ENCODE measurements at places on chromosomes 5 and 9.

GRCh38 chr5:138662599-138662998 lies 87.4 kb upstream of the HSPA9 start:
- peak; percentile 42 for DNase-seq

- no peak for DNase-seq
Measured at GRCh38 chr5:5983261-5983980, 394.9 kb downstream of the MED10 start.

DNA sequence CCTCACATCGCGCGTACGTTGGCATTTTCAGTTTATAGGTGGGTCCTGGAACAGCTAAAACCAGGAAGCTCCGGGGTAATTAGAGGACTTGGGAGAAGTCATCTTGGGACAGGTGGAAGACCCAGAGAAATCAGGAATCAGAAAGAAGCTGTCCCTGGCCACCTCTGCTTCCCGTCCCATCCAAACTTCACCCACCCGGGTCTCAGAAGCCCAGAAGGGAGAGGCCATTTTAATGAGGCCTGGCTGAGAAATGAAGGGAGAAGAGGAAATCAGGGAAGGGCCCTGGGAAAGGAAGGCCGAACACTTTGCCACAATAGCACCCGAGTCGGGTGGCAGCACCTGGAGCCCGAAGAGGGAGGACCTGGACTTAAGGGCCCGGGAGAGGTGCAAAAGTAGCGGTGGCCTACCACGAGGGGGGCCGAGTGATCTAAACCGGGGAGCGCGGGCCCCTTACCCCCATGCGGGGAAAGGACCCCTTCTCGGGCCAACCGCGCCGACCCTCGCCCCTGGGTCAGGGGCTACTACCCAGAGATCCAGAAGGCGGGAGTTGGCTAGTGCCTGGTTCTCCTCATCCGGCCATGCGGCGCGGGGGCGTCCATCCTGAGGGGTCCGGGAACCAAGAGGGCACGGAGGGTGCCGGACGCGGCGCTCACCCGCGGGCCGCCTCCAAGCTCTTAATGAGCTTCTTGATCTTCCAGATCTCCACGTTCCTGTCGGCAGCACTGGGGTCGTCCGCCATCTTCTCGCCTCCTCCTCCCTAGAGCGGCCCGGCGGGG lies 668 bp downstream of the ETF1 start:
- DNase-seq: no peak

DNA sequence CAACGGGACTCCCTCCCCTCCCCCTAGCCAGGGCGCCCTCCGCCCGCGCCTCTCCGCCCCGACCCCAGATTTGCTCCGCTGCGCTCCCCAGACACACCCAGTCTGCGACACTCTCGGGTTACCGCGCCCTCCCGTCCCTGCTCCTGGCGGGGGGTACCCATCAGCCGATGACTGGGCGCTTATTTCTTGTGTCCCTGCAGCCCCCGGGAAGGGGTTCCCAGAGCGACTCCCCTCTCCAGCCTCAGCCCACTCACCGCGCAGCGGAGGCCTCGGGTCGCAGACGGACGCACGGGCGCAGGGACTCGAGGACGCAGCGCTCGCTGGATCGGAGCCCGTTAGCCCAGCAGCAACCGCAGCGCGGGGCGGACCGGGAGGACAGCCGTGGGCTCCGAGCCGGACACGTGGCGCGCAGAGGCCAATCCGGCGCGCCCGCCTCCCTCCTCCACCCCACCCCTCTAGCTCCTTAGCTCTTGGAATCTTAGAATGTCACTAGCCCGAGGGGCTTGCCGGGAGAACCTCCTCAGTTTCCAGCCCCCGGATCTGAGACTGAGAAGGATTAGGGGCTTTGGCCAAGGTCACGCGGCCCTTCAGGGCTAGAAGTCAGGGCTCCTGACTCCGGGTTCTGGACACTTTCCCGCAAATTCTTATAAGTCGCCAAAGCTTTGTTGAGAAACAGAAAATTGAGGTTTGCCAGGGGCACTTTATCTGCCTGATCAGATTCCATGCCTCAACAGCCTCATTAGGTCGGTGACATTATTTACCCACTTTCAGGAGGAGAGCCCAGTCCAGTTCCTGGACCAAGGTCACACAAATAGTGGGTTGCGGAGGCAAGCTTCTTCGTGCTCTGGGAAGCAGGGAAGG lies at the start of gene ANXA6:
Gene ANXA6, minus strand, starts transcription at position 354 of the 861 bp plus-strand sequence. CDS start 9,878 bp downstream, outside the sequence.
- peak; percentile 80 for DNase-seq

DNA sequence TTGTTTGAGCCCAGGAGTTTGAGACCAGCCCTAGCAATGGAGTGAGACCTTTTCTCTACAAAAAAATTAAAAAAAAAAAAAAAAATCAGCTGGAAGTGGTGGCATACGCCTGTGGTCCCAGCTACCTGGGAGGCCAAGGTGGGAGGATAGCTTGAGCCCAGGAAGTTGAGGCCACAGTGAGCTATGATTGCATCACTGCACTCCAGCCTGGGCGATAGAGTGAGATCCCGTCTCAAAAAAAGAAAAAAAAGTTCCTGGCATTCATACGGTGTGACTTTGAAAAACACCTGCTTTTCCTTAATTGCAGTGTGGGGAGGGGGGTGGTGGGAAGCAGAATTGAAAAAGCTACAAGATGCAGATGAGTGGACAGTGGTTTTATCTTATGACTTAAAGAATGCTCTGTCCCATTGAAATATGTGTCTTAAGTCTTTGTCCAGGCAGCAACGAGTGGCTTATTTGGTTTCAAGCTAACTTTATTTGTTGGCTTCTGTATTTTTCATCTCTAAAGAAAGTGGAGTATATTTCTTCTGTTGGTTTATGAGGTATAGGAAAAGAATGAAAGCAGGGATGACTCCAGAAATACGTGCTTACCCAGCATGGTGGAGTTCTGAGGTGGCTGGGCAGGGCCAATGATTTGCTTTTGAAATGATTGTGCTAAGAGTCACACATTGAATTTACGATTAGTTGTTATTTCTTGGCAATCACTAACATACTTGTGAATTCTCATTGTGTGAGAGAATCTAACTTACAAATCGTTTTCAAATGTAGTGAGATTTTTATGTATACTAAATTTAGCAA lies 27.8 kb downstream of the ROPN1L start:
- no peak for DNase-seq

- DNase-seq: no peak
Measured at GRCh38 chr9:82127465-82127864, 138.9 kb downstream of the SPATA31D1 start.

DNA sequence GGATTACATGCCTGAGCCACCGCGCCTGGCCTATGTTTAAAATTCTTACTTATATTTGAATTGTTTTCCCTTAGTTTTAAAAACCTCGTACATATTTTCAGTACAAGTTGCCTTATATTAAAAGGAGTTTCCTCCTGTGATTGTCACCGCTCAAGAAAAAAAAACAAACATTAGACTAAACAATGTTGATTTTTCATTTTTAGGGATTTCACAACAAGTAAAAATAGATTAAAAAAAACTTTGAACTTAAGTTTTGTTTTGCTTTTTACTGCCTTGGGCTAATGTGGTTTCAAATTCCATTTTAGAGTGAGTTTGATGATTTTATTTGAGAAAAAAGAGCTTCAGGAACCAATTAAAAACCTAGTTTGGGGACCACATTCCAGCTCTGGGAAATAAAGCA lies 1196.6 kb upstream of the CDH18 start:
- DNase-seq: no peak

DNA sequence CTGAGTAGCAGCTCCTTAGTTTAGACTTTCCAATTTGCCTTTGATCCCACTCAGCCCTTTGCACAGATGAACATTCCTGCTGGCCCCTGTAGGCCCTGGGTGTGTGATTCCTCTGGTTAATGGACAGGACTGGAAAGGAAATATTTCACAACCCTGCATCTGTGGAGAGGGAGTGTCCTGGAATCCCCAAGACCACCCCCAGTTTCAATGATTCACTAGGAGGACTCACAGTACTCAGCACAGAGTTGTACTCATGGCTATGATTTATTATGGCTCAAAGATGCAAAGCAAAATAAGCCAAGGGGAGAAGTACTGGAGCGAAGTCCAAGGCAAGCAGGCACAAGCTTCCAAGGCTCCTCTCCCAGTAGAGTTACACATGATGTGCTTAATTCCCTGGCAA lies 42.4 kb upstream of the TJP2 start:
- DNase-seq: no peak

GRCh38 chr5:166428264-166428803 lies 1863.1 kb upstream of the WWC1 start:
- DNase-seq: no peak

GRCh38 chr5:179165421-179166170 lies 105.4 kb downstream of the ZNF354C start:
- no peak for DNase-seq

GRCh38 chr9:114030364-114030763 lies 47.7 kb downstream of the AMBP start:
- DNase-seq: no peak

DNA sequence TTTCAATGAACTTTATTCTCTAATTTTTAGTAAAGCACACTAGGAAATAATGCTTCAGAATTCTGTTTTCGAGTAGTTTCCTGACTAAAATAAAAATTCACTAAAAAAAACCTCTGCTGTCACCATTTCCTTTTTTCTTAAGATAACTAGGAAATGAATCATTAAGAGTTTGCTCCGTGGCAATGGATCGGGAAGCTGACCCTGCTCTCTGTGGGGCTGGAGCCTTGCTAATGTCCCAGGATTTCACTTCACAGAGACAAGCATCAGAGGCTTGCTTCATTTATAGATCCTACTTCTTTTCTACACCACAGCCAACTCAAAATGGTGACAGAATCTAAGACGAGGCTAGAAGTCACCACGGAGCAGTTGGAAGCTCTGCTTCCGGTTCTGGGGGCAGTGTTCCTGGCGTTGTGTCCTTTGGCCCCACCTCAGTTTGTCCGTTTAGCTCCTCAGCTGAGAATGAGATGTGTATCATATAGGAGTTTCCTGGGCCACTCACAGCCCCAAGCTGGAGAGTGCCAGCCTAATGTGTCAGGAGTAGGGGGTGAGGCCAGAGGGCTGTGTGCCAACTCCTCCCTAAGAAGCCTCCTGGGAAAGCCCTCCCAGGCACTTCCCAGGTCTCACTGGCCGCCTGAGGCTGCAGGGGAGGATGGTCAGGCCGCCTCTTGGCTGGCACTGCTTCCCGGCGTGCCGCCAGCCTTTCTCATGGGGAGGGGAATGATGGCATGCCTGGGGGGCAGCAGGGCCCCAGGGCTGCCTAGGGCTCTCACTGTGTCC lies 19.6 kb downstream of the TENT4A start:
- no peak for DNase-seq

DNA sequence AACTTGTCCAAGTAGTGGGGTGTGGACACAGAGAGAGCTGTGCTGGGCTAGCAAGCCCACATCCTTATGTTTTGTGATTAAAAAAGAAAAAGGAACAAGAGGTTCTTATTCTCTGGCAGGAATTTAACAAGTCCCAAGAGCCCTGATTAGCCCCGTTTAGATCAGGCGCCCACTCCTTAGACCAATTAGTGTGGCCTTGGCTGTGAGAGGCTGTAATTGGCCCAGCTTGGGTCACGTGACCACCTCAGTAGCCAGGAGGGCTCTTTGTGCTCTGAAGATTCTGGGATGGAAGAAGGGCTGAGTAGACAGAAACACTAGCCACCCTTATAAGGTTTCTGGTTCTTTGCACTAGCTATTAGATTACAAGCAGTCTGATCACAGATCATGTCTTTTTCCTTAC lies 31.1 kb downstream of the GCNT4 start:
- DNase-seq: no peak

GRCh38 chr9:97045300-97045699 lies 6.4 kb upstream of the CTSV start:
- no peak for DNase-seq

DNA sequence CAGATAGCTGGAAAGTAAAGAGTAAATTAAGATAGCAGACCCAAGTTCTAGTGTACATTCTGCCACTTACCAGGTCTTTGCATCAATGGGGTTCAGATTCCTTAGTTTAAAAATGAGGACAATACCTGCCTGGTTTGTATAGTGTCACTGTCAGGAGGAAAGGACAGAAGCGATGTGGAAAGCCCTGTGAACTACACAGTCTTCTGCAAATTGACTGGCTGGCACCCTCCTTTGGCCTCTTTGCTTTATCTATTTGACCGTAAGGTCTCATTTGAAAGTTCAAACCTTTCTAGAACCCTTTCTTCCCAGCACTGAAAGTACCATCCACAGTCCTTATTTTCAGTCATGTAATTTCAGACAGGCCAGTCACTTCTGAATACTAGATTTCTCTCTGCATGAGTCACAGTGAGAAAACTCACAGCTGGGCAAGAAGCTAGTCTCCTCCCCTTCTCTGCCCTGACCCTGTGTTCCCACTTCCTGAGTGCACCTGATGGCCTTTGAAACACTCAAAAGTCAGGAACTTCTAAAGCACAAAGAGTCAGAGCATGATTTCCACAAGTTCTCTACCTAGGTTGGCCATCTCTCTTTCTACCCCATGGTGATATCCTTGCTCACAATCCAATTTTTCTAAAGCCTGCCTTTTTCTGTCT lies 91.3 kb upstream of the RASEF start:
- DNase-seq: no peak

DNA sequence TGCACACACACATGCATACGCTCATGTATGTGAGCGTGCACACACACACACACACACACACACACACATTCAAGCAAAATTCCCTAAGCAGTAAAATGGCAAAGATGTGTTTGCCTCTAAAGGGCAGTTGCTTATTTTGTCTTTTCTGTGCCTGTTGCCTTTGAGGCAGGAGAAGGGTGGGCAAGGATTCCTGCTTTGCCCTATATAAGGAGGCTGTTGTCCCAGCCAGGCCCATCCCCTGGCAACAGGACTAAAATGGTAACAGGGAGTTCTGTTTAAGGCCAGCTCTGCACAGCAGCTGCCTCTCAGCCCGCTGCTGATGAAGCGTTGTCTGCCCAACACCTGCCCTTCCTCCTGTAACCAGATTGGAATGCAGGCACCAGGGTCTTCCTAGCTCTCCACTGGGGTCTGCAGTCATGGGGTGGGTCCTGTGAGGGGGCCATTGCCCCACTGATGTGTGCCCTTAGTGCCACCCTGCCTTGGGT lies 64.4 kb downstream of the PPARGC1B start:
- no peak for DNase-seq

DNA sequence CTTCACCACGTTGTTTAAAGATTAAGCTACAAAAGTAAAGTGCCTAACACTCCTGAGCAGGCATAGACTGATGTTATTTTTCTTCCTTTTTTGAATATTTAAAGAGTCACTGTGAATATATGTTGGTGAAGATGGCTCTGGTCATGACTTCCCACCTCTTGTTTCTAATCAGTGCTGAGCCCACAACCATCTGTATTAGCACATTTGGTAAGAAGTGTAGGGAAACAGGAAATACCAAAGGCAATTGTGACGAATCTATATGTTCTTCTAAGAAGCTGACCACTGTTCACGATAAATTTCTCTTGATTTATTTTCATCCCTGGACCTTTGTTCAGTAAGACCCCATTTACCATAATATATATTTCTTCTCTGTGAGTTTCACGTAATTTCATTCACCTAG lies 108.3 kb upstream of the PCA3 start:
- DNase-seq: no peak

- no peak for DNase-seq
Measured at GRCh38 chr5:39274398-39275085, 55.2 kb upstream of the FYB1 start.

DNA sequence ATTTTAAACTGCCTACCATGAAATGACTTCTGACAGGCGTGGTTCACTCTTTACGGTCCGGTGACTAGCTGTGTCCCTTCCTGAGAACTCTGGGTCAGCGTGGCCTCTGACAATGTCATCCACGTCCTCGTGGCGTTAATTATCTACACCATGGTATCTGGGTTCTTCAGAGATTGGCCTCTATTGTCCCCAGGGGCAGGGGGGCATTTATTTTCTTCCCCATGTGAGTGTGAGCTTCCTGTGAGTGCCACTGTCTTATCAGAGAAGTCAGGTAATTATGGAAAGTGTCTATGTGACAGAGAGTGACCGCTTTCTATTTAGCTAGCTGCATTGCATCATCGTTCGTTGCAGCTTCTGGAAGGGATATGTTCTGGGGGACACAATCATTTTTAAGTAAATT lies 77.2 kb downstream of the FBXL7 start:
- no peak for DNase-seq

All from activated CD4-positive, alpha-beta memory T cell treated with anti-CD3 and anti-CD28 coated beads for 36 hours (primary cell).